ENCODE measurements at places on chromosomes 11 and 22.

DNA sequence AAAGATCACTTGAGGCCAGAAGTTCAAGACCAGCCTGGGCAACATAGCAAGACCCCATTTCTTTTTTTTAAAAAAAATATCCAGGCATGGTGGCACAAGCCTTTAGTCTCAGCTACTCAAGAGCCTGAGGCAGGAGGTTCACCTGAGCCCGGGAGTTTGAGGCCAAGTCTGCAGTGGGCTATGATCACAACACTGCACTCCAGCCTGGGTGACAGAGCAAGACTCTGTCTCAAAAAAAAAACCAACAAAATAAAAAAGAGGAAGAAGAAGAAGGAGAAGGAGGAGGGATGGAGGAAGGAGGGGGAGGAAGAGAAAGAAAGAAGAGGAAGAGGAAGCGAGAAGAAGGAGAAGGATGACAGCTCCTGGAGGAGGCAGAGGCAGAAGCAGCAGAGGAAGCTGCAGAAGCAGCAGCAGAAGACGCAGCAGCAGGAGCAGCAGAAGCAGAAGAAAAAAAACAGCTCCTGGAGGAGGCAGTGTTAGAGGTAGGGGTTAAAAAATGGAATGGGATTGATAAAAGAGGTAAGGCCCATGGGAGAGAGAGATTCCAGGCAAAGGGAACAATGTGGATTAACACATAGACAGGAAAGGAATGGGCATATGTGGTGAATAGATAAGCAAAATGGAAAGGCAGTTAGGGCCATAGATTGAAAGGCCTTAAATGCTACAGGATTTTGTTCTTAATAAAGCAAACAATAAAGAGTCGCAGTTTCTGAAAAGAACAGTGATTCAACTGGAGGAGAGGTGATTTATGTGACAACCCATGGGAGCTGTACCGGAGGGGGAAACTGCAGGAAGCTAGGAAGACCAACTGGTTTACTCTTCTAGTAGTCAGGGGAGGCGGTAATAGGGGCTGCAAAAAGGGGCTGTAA is 10.9 kb downstream of the PRCP start:
- DNase-seq, result no peak

- no peak for DNase-seq
Measured at GRCh38 chr11:62689421-62690183, at the start of gene LRRN4CL. LRRN4CL (minus strand) TSS chr11:62689530; CDS start chr11:62688508, 1,022 bp downstream.

DNA sequence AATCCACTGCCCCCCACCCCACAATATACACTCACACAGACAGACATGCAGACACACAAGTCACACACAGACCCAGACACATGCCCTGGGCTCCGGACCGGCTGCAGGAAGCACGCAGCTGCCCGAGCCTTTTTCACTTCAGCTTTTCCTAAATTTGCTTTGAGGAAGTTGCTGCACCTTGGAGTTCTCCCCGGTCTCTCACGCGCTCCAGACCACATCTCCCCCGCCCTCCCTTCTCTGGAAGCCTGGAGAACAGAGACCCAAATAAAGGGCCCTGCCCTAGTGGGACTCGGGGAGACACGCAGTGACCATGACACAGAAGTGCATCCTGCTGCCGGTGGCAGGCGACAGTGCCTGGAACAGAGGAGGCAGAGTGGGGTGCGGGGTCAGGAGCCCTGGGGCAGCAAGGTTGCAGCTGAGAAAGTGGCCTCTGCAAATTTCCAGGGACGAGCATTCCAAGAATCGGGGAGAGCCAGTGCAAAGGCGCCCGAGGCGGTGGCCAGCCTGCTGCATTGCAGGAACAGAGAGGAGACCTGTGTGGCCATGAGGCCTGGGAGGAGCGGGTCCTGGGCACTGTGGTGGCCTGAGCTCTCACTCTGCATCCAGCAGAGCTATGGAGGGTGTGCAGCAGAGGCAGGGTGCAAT is 19.1 kb downstream of the RPL3 start:
- no peak for DNase-seq

- no peak for DNase-seq
Measured at GRCh38 chr11:69972351-69972802, 105.7 kb upstream of the ANO1 start.

GRCh38 chr22:36339171-36340065 is 48.3 kb downstream of the MYH9 start:
- no peak for DNase-seq

GRCh38 chr11:73087730-73088129 is 54.4 kb downstream of the FCHSD2 start:
- no peak for DNase-seq

GRCh38 chr22:21938071-21938822 is 14.4 kb downstream of the PPM1F start:
- peak; percentile 91 for DNase-seq

DNA sequence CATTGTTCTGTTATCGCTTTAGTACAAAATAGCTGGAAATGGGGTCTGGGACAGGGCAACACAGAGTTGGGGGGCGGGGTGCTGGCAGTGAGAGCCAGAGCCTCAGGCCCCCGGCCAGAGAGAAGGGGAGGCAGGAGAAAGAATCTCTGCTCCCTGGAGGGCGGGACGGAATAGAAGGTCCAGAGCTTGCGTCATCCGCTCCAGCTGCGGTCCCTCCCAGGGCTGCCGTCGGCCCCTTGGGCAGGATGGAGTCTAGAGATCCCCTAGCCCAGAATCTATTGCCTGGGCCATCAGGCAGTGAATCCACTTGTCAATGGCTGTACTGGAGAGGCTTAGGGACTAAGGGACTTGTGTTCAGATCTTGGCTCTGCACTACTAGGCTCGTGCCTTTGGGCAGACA is 5.0 kb downstream of the TP53I11 start:
- DNase-seq, result no peak

- DNase-seq, result no peak
Measured at GRCh38 chr11:45704133-45704532, 38.7 kb upstream of the CHST1 start.

GRCh38 chr11:36091256-36091811 is 147.5 kb downstream of the LDLRAD3 start:
- no peak for DNase-seq

- peak; percentile 28 for DNase-seq
Measured at GRCh38 chr11:124069429-124070401, 28.6 kb upstream of the OR10G7 start.

DNA sequence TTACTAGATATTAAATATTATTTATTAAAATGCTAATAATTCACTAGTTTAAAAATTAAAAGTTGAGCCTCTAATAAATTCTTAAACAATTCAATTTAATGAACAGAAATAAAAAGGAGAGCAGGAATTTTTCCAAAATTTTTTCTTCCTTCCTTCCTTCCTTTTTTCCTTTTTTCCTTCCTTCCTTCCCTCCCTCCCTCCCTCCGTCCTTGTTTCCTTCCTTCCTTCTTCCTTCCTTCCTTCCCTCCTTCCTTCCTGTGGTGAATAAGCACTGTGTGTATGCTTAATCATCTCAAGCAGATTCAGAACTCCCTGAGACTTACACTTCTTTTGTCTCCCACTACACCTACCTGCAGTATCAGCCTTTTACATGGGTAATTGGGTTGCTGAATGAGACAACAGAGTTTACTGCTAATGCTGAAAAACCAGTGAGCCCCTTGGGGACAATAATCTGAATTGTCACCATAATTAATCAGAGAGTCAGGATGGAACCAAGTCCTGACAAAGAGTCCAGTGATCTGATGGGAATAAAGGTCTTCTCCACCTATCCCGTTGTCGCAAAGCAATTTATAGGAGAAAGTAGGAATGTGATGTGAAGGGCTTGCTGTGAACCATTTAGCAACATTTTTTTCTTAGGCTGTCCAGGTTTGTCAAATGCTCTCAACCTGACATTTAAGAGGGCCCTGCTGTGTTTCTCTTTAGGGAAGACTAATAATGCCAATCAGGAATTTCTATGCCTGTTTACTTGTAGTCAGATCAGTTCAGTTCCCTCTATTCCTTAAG is 58.1 kb upstream of the CEP295 start:
- no peak for DNase-seq

GRCh38 chr11:33931067-33931466 is 39.2 kb upstream of the LMO2 start:
- no peak for DNase-seq

DNA sequence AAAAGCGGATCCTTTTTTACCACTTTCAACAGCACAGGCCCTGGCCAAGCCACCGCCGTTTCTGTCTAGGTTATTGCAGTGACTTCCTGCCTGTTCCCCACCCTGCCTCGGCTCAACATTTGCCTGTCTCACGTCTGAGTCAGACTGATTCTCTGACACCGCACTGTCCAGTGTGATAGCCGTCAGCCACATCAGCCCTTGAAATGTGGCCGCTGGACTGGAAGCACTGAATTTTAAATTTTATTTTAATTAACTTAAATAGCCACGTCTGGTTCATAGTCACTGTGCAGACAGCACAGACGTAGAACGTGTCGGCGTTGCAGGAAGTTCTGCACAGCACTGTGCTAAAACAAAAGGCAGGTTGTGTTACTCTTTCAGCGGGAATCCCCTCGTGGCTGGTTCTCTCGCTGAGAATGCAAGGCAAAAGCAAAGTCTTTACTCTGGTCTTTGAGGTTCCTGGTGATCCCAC is 56.3 kb upstream of the ADSL start:
- peak; percentile 63 for DNase-seq

GRCh38 chr11:110251836-110252235 is 44.6 kb downstream of the RDX start:
- DNase-seq, result no peak

DNA sequence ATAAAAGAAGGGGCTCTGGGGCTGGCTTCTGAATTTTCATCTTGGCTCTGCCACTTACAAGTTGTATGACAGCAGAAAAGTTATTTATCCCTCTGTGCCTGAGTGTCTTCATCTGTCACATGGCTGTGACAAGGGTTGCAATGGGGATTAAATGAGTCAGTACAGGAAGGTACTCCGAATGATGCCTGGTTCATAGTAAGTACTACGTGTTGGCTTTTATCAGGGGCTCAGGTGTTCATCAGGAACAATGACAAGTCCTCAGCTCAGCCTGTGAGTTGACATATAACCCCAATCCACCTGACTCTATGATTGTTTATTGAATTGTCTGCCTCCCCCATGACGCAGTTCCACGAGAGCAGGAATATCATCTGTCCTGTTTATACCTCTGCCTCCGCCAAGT is 45.7 kb downstream of the PAMR1 start:
- DNase-seq, result no peak

DNA sequence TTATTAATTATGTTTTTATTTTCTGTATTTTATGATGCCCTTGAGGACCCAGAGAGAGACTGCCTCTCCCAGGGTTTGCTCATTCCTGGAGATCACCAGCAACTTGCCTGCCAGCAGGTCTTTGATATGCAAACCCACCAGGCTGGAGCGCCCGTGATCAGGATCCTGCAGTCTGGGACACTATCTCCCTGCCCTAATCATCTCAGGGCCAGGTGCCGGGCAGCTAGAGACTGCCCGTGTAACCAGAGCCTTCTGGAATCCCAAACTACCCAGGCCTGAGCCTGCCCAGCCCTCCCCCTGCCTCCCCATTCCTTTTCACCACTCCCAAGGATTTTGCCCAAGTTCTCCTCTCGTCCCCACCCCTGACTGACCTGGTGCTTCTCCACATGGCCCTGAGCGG is 52.2 kb upstream of the B3GAT1 start:
- no peak for DNase-seq

DNA sequence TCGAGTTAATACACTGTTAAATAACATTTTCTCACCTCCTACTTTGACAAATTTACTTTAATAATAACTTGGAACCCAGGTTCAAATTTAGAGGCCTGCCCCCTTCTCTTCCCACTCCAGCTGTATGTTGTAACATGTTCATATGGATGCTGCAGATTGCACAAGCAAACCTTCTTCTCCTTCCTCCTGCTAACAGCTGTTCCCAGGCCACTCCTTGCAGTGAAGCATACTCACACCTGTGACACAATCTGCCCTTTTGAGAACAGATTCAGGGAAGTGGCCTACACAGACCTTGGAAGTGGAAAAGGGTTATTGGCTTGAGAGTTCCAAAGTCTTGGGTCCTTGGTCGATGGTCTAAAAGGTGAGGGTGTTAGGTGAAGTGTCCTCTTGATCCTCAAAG is 131.9 kb downstream of the TEAD1 start:
- DNase-seq, result no peak

GRCh38 chr11:44804449-44805437 is 78.0 kb downstream of the TSPAN18 start:
- DNase-seq, result no peak

DNA sequence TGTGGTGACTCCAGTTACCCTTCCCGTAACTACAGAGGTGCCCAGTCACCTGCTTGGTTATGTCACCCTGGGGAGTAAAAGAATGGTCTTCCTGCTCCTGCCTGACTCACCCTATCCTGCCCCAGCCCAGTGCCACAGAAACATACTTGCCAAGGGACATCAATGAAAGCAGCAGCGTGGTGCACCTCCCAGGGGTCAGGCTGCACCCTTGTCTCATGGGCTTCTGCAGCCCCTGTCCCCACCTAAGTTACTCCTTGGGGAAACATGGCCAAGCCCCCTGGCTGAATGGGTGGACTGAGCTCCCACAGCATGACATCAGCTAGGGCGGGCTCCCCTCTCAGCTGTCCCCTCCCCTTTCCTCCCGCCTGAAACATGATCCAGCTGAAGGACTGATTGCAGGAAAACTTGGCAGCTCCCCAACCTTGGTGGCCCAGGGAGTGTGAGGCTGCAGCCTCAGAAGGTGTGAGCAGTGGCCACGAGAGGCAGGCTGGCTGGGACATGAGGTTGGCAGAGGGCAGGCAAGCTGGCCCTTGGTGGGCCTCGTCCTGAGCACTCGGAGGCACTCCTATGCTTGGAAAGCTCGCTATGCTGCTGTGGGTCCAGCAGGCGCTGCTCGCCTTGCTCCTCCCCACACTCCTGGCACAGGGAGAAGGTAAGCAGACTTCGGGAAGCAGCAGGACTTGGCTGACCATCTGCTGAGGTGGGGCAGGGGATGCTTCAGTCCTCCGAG is at the start of gene HTR3A:
Gene HTR3A, plus strand, starts transcription at position 368 of the 730 bp plus-strand sequence. Its CDS starts 218 bp downstream, at position 586.
- DNase-seq, result no peak

DNA sequence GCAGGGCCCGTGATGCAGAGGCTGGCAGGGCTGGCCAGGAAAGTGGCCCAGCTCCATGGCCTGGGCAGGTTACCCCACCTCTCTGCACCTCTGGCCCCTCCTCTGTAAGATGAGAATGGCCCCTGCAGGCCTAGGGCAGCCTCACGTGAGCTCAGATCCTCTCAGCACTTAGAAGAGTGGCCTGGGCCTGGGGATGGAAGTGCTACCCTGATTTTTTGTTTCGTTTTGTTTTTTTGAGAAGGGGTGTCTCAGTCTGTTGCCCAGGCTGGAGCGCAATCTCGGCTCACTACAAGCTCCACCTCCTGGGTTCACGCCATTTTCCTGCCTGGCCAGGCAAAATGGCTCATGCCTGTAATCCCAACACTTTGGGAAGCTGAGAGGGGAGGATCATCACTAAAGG is 982 bp downstream of the APOBEC3H start:
- DNase-seq, result no peak
